A549 treated with ZK216348 at 1 μM for 4 hours (cell line): ENCODE measurements at places on chromosomes 1 and 21. TPM values are rescaled to one million over a fixed set of nuclear protein-coding genes. Genes with fewer than 3 reads are reported as not detected.

The SLC6A9 gene
- total RNA-seq: 9.0 to 21.2 TPM (median 16.9 TPM) in 5 replicates

The ELAVL4 gene
- total RNA-seq: 0.07 TPM in 1 of 5 replicates, not detected in the others

The RGS1 gene
- not detected in 5 replicates for total RNA-seq

The TFF2 gene
- total RNA-seq: not detected in 5 replicates

The SPRR3 gene
- total RNA-seq: not detected in 5 replicates

The FMO3 gene
- total RNA-seq: not detected in 5 replicates

The KLHDC8A gene
- 0.37 to 0.72 TPM (median 0.47 TPM) in 5 replicates for total RNA-seq

The TMEM50B gene
- 8.6 to 12.2 TPM (median 10.4 TPM) in 5 replicates for total RNA-seq

The PGM1 gene
- 34.9 to 38.5 TPM (median 37.3 TPM) in 5 replicates for total RNA-seq

The SPATA45 gene
- total RNA-seq: not detected in 5 replicates

The PROK1 gene
- total RNA-seq: not detected in 5 replicates

The RAVER2 gene
- 3.5 to 5.7 TPM (median 5.0 TPM) in 5 replicates for total RNA-seq

The PTGER3 gene
- total RNA-seq: not detected in 5 replicates

The TPTE gene
- not detected in 5 replicates for total RNA-seq

The HSD11B1 gene
- 0.12 to 0.44 TPM in 2 of 5 replicates, not detected in the others for total RNA-seq

The EXO5 gene
- 3.2 to 5.1 TPM (median 4.0 TPM) in 5 replicates for total RNA-seq

The HCRTR1 gene
- not detected in 5 replicates for total RNA-seq

The PCP4 gene
- total RNA-seq: not detected in 5 replicates
